ENCODE measurements at places on chromosomes 11 and 22. TPM values are rescaled to one million over a fixed set of nuclear protein-coding genes. Genes with fewer than 3 reads are reported as not detected.

DNA sequence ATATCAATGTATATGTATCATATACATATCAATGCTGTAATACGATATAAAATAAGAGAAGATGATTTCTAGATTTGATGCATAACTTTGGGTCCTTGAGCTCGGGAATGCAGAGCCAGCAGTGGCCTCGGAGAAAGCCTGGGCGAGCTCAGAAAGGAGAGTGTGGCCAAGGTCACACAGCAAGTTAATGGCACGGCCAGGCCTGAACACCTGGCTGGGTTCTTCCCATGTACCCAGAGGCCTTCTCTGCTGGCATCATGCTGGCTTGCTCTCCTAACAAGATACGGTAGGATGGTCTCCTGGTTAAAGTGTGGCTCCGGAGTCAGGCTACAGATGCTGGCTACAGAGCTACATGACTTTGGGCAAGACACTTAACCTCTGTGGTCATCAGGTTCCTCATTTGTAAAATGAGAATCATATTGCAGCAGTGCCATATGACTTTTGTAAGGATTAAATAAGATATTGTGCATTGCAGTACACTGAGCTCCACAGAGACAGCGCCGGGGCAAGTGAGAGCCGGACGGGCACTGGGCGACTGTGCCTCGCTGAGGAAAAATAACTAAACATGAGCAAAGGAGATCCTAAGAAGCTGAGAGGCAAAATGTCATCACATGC is 29.9 kb downstream of the TPST2 start:
- no peaks in the 10 kb centered on the region for H3K4me1 ChIP-seq
- H3K4me3 ChIP-seq: no peak overlapping the region
- no peaks in the 10 kb centered on the region for H3K27me3 ChIP-seq
- H3K27ac ChIP-seq: no peak overlapping the region
- DNase-seq: no peak

The SLC22A25 gene
- not detected for total RNA-seq

The CD3E gene
- total RNA-seq: not detected

The RASD2 gene
- 4.9 TPM for total RNA-seq

The TMEM25 gene
- 6.1 TPM for total RNA-seq

The OR56A1 gene
- not detected for total RNA-seq

DNA sequence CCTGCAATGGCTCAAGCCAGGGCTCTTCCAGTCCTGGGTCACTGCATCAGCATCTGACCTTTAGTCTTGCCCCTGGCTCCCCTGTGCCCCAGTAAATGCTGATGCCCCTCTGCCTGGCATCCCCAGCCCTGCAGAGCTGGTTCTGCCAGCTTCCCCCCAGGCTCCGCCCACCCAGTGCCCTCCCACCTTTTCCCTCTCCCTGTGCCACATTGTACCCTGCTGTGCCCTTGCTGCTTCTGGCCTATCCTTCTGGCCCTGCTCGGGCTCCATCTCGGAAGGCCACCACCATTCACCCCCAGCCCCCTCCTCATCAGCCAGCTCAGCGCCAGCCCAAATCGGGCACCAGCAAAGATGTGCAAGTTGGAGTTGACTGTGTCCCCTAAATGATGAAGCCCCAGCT is 7.4 kb downstream of the CAPN5 start:
- peak overlapping the region; percentile 93 for H3K27ac ChIP-seq
- H3K27me3 ChIP-seq: no peaks in the 10 kb centered on the region
- H3K4me1 ChIP-seq: peaks cover 24% of the 10 kb centered on the region
- DNase-seq: peak; percentile 24
- H3K36me3 ChIP-seq: no peaks in the 10 kb centered on the region

The MUC5B gene
- 0.18 TPM for total RNA-seq
